Panc1 (cell line): ENCODE measurements at places on chromosomes 16 and 17. TPM values are rescaled to one million over a fixed set of nuclear protein-coding genes. Genes with fewer than 3 reads are reported as not detected.

DNA sequence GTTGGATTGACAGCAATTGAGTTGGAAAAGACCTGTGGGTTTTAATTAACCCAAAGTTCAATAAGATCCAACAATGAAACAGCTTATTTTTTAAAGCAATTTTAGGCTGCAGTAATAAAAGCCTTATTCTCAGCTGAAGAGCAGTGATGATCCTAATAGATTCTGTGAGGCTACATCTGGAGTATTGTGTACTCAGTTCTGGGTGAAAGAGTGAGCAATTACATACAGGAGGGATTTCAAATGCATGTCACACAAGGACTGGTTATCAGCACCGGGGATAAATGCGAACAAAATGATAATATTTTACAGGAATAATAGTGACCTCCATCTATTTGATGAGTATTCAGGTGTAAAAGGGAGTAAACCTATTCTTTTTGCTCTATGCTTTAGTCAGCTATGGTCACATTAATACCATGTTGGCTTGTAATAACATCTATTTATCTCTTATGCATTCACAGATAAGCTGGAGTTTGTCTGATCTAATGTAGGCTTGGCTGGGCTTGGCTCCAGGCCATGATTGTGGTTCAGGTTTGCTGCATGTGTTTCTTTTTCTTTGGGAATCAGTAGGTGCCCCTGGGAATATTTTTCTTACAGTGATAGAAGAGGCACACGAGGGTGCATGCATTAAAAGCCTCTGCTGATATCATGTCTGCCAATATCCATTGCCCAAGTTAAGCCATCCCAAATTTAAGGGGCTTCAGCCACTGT is 22.2 kb upstream of the TOX3 start:
- H3K27ac ChIP-seq = no peak overlapping the region
- DNase-seq = no peak
- no peak overlapping the region for H3K4me3 ChIP-seq
- no peaks in the 10 kb centered on the region for H3K36me3 ChIP-seq

- H3K27me3 ChIP-seq = no peaks in the 10 kb centered on the region
- H3K4me1 ChIP-seq = no peaks in the 10 kb centered on the region
- no peak for DNase-seq
- no peak overlapping the region for H3K27ac ChIP-seq
Measured at GRCh38 chr16:56294579-56294978, 103.3 kb downstream of the GNAO1 start.

DNA sequence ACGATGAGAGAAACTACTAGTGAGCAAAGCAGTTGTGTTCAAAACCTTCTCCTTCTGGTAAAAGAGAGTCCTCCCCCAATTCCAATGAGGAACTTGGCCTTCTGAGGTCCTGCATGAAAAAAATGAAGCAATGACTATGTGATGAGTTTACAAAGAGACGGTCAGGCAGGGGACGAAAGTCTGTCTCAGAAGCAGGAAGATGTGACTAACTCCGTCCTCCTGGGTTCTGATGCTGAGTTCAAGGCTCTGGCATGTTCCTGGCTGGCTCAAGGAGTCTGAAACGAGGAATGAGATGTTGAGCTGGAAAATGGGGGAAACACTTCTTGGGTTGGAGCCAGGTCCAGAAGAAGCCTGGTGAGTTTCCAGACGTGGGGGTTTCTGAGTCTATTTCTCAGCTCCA is 129.6 kb downstream of the CPPED1 start:
- DNase-seq = no peak
- H3K4me3 ChIP-seq = no peak overlapping the region
- H3K36me3 ChIP-seq = no peaks in the 10 kb centered on the region
- no peaks in the 10 kb centered on the region for H3K27me3 ChIP-seq
- H3K4me1 ChIP-seq = no peaks in the 10 kb centered on the region

CDH1 gene
- 65.8 TPM for total RNA-seq

- H3K4me1 ChIP-seq = no peaks in the 10 kb centered on the region
- H3K4me3 ChIP-seq = no peak overlapping the region
- no peaks in the 10 kb centered on the region for H3K36me3 ChIP-seq
Measured at GRCh38 chr17:10772425-10773380, 31.2 kb downstream of the TMEM238L start.

DNA sequence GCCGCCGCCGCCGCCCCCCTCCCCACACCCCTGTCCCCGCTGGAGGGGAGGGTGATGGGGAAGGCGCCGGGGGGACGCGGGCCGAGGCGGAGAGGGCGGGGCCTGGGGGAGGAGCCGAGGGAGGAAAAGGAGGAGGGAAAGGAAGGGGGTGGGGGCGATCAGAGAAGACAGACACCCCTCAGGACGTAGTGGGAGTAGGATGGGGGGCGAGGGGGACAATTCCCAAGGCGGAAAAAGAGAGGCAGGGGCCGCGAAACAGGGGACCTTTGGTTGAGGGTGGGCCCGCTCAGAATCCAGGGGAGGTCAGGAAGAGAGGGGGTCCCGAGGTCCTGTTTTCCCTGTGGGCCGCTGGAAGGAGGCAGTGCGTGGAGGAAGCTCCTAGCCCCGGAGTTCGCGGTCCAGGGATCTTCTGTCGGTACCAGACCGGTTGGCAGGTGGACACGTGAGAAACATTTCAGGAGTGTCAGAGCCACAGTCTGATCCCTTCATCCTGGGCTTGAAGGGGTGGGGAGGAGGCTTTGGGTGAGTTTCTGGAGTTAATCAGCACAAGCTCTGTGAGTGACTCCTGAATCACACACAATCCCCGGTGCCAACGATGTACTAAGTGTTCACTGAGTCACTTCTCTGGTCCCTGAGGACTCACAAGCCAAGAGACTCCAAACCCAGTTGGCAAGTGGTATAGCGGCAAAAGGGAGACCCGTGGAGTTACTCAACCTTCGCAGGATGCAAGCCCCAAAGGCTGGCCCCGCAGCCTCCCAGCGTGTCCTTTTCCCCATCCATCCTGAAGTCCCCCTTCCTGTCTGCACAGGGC is at the start of gene XYLT1:
XYLT1 (minus strand) TSS at position 53 of the 811 bp plus-strand sequence. CDS start 164 bp downstream, outside the sequence.
- peaks cover 10% of the 10 kb centered on the region for H3K4me1 ChIP-seq
- peaks cover 39% of the 10 kb centered on the region for H3K27me3 ChIP-seq
- H3K27ac ChIP-seq = no peak within 1 kb of the TSS
- H3K4me3 ChIP-seq = peak within 1 kb of the TSS; percentile 31; the same call in 1 of the 2 replicates
- H3K36me3 ChIP-seq = no peaks in the 10 kb centered on the region

TMC7 gene
- total RNA-seq = 5.1 TPM
